ENCODE measurements at places on chromosomes 6 and 20.
A peak's percentile ranks its signal among the peaks of the same experiment; 100 is the strongest.

DNA sequence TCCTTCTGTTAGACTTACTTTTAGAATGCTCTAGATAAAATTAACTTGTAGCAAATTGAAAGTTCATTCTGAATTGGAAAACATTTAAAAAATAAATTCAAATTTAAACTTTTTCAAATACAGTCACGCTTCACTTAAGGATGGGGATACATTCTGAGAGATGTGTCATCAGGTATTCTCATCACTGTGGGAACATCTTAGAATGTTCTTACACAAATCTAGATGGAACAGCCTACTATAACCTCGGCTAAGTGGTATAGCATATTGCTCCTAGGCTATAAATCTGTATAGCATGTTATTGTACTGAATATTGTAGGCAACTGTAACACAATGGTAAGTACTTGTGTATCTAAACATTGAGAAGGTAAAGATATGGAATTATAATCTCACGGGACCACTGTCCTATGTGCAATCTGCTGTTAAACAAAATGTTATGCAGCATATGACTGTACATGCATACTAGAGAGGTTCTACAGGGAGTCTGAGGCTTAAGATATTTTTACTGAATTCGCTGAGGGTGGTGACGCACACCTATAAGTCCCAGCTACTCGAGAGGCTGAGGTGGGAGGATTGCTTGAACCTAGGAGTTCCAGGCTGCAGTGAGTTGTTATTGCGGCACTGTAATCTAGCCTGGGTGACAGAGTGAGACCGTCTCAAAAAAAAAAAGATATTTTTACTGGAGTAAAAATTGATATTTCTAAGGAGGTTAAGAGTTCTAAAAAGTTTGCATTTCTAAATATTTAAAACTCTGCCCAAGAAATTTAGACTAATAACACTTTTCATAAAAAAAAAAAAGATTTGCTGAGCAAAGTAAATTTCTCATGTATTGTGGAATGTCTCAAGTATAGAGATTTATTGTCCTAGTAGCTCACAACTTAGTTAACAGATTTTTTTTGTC is 87.3 kb upstream of the TULP1 start:
- no peak for DNase-seq

DNA sequence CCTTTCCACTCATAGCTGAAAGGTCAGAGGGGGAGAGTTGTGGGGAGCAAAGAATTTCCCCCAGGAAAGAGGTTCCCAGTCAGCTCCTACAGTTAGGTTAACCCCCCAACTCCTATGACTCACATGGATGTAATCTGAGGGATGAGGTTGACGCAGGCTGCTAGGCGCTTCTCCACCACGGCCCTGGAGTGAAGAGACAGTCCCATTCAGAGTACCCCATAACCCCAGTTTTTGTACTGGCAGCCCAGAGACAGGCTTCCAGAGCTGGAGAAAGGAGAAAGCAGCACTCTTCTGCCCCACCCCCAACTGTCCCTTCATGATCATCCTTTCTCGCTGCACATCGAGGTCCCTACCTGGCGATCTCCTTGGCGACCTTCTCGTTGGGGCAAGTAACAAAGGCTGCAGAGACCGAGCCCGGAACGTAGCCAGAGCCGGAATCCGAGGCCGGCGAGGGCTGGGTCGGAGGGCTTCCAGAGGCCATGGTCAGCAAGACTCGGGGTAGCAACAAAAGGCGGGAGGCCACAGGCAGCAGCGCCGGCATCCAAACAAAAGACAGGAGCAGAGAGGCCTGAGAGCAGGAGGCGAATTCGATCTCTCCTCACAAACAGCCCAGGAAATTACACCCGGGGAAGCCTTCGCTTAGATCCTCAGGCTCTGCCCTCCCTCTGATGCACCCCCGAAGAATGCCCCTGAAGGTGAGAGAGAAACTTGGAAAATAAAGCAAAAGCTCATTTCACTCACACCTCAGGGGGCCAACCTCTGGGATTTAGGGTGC is 592 bp downstream of the CUTA start:
- no peak for DNase-seq

- no peak for DNase-seq
Observed at GRCh38 chr20:35511814-35512420, 17.5 kb downstream of the C20orf173 start.

DNA sequence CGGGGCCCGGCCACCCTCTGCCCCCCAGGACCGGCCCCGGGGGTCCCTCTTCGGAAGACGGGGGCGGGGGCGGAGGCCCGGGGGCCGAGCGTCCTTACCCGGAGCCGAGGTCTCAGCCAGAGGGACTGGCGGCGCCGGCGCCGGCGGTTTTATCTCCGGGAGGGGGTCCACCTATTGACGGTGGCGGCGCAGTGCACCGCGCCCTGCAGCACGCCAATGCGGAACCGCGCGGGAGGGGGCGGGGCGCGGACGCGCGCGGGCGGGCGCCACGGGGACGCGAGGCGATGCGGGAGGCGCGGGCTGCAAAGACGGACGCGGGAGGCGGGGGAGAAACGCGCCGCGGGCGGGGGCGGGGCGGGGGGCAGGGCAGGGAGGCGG is at the start of gene EEF1A2:
EEF1A2 (minus strand) TSS at position 124 of the 378 bp plus-strand sequence. CDS start 1,320 bp downstream, outside the sequence.
- no peak for DNase-seq

- DNase-seq = peak; percentile 2
Observed at GRCh38 chr6:43976706-43977403, 150.4 kb downstream of the MRPL14 start.

DNA sequence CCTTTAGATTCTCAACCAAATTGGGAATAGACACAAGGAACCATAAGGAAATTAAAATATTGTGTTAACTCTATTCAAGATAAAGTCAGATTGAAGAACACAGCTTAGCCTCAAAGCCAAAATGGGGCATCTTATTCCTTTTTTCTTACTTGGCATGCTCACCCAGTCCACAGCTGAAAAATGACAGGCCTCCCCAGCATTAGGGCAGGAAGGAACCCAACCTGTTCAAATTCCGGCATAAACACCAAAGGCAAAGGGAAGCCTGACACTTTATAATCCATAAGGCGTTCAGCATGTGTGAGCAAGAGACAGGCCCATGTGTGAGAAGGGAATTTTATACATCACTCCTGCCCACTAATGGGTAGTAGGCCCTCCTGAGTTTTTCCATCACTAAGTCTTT is 2.9 kb downstream of the BEND6 start:
- DNase-seq = no peak

DNA sequence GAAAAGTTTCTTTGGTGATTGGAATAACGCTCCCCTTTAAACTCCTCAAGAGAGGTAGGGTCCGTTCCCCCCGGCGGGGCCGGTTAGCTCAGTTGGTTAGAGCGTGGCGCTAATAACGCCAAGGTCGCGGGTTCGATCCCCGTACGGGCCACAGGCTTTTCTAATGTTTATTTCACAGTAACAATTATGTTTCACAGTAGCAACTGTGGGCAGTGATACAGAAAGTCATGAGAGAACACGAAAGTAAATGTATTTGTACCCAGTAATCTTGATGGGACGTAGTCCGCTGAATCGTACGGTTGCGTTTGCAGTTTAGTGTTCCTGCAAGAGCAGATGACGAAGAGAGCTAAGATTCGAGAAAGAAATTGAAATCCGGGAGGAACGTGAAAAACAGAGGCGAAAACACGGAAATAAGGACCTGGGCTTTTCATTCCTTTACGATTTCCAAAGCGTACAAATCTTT is 505.5 kb downstream of the PRIM2 start:
- DNase-seq = no peak
